ENCODE measurements at places on chromosomes 5 and 9.

GRCh38 chr5:135488727-135489465 is 36.7 kb upstream of the TIFAB start:
- DNase-seq, result no peak

DNA sequence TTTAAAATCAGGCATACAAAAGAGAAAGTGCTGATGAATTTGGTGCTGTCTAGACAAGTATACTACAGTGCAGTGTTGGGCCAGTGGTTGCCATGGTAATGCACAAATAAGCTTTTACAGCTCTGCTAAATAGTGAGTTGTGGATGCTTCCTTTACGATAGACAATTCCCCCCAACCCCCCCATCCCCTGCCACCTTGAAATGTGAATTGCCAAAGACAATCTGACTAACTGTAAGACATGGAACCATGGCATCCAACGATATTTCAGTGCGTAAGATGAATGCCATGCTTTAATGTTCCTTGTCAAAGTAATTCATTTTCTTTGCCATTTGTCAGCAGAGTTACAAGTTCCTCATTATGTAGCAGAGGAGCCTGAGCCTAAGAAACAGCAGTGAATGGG is 91.5 kb upstream of the NREP start:
- DNase-seq, result no peak

GRCh38 chr5:150640311-150641005 is at the start of gene SYNPO:
SYNPO (plus strand) TSS chr5:150640660; CDS start chr5:150648276, 7,616 bp downstream.
- no peak for DNase-seq

DNA sequence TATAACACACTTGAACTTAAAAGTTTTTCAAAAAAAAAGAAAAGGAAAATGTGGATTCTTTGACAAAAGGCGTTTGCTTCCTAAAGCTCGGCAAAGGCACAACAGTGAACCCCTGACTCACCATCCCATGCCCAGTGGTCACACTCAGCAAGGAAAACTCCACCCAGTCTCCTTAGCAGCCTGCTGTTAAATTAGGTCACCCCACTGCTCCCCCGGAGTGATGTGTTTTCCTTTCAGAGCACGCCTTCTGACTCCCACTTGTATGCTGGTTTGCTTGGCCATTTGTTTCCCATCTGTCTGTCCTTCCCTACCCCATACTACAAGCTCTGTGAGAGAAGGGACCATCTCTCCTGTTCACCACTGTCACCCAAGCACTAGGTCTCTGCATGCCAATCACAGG is 23.8 kb downstream of the RETREG1 start:
- no peak for DNase-seq

GRCh38 chr9:89466451-89467277 is 31.2 kb downstream of the SEMA4D start:
- no peak for DNase-seq

DNA sequence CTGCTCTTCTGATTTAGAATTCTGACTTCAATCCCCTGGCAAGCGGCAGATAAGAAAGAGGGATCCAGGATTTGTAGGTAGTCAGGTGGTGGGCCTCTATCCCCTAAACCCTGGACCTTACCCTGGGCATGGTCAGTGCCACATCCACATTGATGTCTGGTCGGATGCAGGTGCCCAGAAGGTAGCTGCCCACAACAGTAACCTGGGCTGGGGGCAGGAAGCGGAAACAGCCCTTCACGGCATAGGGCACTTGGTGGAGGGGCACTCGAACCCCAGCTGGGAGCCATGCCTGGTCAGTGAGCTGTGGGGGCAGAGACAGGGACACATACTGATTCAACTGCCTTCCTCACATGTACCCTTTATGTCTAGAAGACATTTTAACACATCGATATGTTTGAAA is 3.8 kb downstream of the NOL6 start:
- DNase-seq, result no peak

- DNase-seq, result peak; percentile 56
These were observed at the start of gene PIP5KL1 for GRCh38 chr9:127930231-127931091. PIP5KL1 (minus strand) TSS chr9:127930777; CDS start chr9:127930752, 25 bp downstream.

DNA sequence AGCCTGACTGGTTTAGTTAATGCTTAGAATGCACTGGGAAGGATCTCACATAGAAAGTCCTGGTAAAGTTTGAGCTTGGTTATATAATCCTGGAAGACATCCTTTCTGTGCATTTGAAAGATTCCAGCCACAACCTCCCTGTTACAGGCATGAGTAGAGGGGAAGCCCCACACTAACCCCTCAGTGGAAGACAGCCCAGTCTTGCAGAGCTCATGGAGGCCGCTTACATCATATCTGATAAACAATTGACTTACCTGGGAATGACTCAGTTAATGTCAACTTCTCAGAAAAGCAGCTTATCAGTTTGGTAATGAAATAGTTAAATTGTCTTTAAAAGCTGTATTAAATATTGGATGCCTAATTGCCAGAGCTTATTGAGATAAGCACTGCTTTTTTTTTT is 28.1 kb upstream of the PDE8B start:
- no peak for DNase-seq

DNA sequence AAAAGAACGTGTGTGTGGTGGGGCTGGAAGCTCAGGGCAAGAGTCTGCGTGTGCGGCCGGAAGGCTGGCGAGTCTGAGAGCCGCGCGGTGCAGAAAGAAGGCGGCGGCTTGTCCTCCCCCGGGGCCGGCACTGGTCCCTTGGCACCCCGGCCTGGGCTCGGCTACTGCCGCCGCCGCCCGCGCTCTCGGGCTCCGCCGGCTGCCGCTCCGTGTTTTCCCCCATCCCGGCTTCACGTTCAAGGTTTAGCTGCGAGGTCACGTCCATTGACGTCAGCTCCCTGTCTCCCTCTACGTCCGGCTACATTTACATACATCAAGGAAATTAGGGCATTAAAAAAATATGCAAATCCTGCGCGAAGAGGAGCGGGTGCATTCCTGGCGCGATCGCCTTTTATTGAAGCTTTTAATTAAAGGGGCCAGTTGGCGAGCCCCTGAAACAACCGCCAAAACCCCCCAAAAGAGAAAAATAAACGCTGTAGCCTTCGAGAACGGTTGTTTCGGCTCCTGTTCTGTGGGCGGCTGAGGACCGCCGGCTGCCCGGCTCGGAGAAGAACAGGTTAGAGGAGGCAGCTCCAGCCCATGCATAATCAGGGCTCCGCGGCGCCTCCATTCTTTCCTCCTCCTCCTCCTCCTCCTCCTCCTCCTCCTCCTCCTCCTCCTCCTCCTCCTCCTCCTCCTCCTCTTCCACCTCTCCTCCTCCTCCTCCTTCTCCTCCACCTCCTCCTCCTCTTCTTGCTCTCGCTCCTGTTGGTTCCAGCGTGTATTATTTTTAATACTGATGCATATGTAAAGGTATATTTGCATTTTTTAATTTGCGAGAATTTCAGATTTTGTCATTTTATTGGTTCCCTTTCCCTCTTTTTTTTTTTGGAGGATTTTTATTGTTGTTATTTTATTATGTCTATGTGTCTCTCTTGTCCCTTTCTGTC is 207.0 kb downstream of the MEF2C start:
- DNase-seq, result peak; percentile 58

- DNase-seq, result no peak
These were observed 238.5 kb upstream of the FBXL7 start for GRCh38 chr5:15261269-15261995.

DNA sequence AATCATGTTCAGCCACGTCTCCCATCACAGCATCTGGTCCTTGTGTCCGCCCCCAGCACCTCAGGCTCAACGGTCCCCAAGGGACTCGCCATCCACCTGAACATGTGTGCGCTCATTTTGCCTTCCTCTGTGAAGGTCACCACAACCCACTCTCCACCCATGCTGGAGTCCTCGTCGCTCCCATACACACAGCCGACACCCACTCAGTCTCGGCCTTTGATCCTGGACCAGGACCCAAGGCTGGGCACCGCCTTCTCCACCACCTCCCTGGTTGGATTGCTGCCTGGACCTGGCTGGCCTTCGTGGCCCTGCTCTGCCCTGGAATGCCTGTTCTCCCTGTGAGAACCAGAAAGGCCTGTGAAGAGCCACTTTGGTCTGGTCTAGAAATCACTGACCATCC is 60.3 kb downstream of the UBE2QL1 start:
- DNase-seq, result no peak

DNA sequence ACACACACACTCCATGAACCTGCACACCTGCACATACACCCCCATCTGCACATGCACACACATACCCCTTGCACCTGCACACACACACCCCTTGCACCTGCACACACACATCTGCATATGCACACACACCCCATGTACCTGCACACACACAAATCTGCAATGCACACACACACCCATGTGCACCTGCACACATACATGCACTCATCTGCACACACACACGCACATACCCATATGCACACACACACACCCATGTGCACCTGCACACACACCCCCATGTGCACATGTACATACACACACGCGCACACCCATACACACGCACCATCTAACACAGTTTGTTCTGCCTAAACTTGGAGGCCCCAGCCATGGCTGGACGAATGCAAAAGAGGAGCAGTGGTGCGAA is 115.9 kb upstream of the SARDH start:
- DNase-seq, result no peak

- no peak for DNase-seq
These were observed 107.3 kb upstream of the NIPBL start for GRCh38 chr5:36769129-36769770.

- DNase-seq, result no peak
These were observed 3.3 kb upstream of the CD180 start for GRCh38 chr5:67199859-67200258.

DNA sequence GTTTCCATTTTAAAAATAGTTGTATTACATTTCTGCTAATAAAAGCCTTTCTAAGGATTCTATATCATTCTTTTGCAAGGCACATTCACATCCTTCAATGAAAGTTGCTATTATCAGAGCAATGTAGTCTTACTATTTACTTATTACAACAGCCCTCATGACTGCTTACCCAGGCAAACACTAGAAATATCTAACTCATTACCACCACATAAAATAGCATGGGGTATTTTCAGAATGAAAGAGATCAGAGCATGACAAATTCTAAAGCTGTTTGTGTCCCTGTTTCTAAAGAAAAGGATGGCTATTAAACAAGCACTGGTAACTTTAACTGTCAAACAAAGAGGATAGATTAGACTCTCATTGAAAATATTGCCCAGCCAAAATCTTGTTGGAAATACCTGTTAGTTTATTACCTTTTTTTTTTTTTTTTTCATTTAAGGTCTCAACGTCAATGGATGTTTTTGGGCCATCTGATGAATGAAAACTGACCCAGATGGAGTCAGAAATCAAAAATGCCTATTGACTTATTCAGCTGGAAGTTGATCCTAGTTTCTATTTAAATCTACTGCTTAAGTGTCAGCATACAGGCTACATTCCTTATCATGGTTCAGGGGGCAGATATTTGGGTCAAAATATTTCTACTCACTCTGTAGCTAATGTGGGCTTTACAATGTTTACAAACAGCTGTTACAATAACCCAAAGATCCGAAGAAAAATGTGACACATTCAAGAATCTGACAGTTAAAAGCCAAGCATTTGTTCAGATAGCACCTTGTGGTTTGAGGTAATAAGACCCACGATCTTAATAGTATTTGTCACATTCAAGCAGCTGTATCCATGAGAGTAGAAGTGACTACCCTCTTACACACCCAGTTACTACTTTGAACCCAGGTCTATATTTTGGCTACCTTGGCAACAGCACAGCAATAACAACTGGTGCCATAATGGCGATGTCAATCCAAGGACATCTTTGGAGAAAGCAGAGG is 554.8 kb upstream of the MEF2C start:
- no peak for DNase-seq

GRCh38 chr5:87452837-87453236 is 40.1 kb upstream of the CCNH start:
- DNase-seq, result no peak
